Esophagus mucosa (tissue), 1 donor: ENCODE measurements at places on chromosomes 7 and 10.

- peak; percentile 42 for ATAC-seq
These were observed 14.0 kb upstream of the RALA start for GRCh38 chr7:39609113-39609934.

DNA sequence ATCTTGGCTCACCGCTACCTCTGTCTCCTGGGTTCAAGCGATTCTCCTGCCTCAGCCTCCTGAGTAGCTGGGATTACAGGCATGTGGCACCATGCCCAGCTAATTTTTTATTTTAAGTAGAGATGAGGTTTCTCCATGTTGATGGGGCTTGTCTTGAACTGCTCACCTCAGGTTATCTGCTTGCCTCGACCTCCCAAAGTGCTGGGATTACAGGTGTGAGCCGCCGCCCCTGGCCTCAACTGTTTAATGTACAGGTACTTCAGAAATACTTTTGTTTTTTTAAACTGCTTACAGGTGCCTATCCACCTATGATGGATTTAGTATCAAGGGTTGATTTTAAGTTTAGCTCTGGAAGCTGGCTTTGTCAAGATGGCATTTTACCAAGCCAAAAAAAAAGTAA lies 55.6 kb downstream of the CDC123 start:
- no peak for ATAC-seq

GRCh38 chr7:73823873-73824592 lies 6.8 kb upstream of the CLDN4 start:
- ATAC-seq: no peak

- no peak for ATAC-seq
These were observed 35.7 kb upstream of the SEMA3D start for GRCh38 chr7:85222522-85222921.
